ENCODE measurements at places on chromosomes 1 and 21.

DNA sequence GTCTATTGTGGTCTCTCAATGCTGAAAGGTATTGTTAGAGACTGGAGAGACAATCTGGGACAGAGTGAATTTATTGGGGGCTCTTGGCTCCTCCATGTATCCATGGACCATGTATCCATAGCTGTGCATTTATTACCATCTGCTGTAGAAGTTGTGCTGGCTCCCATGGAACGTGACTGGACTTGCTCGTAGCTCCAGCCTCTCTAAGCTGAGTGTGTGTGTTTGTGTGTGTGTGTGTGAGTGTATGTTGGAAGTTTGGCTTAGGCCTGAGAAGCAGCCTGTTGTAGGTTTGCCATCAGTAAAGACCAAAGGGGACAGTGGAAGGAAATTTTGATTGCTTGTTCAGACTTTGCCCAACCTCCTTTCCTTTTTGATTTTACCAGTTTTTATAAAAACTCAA lies 105.7 kb upstream of the USP24 start:
- DNase-seq, result no peak

DNA sequence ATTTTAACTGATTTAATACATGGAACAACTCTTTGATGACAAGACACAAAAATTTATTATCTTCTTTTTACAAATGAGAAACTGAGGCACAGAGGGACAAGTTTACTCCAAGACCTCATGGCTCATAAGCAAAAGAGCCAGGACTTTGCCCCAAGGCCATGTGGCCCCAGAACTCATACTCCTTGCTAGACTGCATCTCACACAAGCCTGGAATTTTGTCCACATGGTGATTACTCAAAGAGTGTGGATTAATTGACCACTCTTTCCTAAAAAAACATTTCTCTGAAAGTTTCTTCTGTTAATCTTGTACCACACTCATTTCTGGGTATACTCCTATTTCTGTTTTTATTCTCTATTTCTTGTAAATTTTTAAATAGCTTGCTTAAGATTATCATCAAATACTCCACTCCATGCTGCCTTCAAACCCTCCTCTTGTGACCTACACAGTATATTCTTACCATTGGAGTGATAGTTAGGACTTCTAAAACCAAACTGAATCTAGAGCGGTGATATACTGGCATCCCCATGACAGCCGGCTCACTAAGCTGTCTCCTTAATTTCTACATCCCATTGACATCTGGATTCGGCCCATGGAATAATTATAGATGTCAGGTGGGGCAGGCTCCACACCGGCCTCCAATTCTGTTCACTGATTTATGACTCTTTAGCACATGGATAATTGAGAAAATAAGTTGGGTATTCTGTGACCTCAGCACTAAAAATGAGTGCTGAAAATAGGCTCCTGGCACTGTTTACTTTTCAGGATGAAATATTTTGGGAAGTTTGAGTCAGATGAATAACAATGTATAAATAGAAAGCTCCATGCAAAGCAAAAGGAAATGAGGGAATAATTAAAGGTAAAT lies 16.1 kb downstream of the RGS4 start:
- no peak for DNase-seq

GRCh38 chr1:21251773-21252471 lies 38.3 kb downstream of the ECE1 start:
- DNase-seq, result peak; percentile 34

GRCh38 chr1:85475055-85475454 lies 10.1 kb upstream of the DDAH1 start:
- no peak for DNase-seq

DNA sequence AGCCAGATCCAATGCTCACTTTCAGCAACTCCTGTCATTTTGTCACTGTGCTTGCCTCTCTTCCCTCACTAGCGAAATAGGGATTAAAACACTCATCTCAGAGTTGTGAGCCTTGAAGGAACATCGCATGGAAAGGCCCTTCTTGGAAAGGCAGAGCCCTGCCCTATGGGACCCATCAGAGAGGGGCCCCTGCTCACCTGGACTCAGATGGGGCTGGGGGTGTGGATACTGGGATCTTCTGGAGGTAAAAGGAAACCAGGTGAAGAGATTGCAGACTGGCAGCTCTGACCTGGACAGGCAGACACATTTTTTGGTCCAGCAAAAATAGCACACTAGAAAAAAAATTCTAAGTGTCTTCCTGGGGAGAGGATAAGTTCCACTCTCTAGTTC lies 54.2 kb upstream of the EPS8L3 start:
- no peak for DNase-seq

DNA sequence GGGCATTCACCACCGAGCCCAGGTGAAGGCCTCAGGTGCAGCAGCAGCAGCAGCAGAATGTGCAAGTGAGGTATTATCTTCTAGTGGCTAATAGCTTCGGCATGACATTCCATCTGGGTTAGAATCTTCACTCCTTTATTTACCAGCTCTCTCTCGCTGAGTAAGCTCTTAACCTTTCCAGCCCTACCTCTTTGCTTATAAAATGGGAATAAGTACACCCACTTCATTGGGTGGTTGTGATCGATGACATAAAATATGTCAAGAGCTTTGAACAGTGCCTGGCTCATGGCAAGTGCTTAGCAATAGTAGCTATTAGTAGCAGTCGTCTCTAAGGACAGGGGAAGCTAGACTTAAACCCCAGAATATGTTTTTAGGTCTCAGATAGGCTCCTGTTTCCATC lies 149.5 kb downstream of the NOS1AP start:
- DNase-seq, result no peak

- no peak for DNase-seq
Observed at GRCh38 chr1:110237386-110238152, 27.5 kb downstream of the KCNC4 start.
